H9 (cell line): ENCODE measurements at places on chromosomes 2 and 18.
A peak's percentile ranks its signal among the peaks of the same experiment; 100 is the strongest.

- peaks cover 4% of the 10 kb centered on the region; the same call in 1 of the 2 replicates for H3K4me1 ChIP-seq
- no peak overlapping the region for H3K27ac ChIP-seq
- H3K36me3 ChIP-seq, result no peaks in the 10 kb centered on the region
- H3K27me3 ChIP-seq, result no peaks in the 10 kb centered on the region; the same call in 1 of the 2 replicates
- no peak for DNase-seq
- no peak overlapping the region for H3K4me3 ChIP-seq
These were observed 24.0 kb upstream of the GLI2 start for GRCh38 chr2:120711694-120712093.

DNA sequence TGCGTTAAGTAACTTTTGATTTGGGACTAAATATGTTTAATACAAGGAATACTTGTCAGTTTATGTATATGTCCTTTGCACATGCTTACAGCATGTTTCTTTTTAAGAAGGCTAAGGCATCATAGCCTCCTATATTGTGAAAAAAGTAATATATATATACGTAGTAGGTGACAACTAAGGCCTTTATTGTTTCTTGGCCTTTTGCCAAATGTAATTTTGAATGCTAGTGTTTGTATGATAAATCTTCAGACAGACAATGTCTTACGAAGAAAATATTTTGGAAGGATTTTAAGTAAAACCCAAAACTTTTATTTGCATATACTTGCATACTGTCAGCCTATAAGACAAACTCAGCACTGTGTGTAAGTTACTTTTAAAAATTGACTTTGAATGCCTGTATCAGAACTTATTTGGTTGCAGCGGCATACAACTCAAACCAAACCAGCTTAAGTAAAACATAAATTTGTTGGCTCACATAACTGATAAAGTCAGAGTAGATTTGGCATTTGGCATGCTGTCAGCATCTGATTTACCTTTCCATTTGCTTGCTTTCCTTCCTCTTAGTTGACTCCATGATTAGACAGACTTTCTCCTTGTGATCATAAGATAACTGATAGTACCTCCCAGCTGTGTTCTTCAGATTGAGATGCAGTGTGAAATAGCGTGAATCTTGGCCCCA, 24.4 kb downstream of the UBE2E3 start:
- H3K4me1 ChIP-seq, result no peaks in the 10 kb centered on the region; the same call in 1 of the 2 replicates
- H3K27me3 ChIP-seq, result no peaks in the 10 kb centered on the region
- DNase-seq, result no peak

DNA sequence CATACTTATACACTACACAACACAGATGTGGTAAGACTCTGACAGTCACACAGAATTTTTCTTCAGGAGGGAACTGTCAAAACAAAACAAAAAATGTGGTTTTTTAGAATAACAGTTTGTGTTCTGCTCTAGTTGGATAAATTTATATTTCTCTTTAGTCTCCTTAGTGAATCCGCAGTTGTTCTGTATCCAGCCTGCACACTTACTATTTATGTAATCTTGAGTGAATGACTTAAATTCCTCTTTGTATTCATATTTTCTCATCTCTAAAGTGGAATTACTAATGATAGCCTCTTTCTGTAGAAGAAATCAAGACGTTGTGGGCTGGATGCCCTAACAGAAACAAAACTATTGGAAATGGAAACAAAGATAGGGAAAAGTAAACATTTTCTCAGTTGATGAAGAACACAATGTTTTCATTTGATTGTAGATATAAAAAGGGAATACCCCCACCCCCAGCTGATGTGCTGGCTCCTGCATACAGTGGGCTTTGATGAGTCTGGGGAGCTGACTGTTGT, 375.2 kb downstream of the TRIB2 start:
- no peaks in the 10 kb centered on the region for H3K36me3 ChIP-seq
- H3K4me3 ChIP-seq, result no peak overlapping the region
- DNase-seq, result no peak
- H3K27me3 ChIP-seq, result no peaks in the 10 kb centered on the region
- no peak overlapping the region for H3K27ac ChIP-seq

DNA sequence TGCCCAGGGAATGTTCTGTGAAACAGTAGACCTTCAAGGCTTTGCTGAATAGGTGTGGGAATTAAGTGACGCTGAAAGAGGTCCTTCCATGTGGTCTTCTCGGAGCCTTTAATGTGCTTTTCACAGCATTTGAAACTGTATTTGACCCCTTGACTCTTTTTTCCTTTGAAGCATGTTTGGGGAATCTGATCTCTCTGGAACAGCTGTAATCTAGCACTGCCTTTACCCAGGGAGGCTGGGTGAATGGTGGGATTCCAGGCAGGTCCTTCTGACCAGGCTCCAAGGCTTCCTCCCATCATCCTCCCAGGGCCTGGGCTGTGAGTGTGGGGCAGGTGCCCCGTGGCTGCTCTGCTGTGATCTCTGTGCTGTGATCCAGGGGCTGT, 4.2 kb downstream of the ZAP70 start:
- peaks cover 6% of the 10 kb centered on the region for H3K4me1 ChIP-seq
- no peak overlapping the region for H3K4me3 ChIP-seq
- H3K36me3 ChIP-seq, result no peaks in the 10 kb centered on the region
- no peak for DNase-seq

GRCh38 chr2:31534636-31535035, 46.1 kb downstream of the SRD5A2 start:
- H3K27ac ChIP-seq, result no peak overlapping the region
- H3K4me1 ChIP-seq, result no peaks in the 10 kb centered on the region
- no peaks in the 10 kb centered on the region; the same call in 1 of the 2 replicates for H3K27me3 ChIP-seq
- no peak overlapping the region for H3K4me3 ChIP-seq

DNA sequence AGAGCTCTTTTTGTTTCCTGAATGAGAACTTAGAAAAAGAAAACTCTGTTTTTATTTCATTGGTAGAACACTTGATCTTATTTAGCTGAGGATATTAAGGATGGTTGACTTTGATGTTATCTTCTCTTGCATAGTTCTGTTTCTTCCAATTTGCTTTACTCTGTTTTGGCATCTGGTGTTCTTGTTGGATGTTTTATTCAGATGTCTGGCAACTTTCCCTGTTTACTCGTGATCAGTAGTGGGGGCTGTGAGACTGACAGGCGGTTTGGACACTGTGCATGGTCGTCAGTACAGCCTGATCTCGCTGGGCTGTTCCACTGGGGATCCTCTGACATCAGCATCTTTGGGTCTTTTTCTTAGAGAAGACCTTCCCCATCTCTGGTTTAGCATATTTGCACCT, 100.1 kb downstream of the TSN start:
- no peaks in the 10 kb centered on the region for H3K4me1 ChIP-seq
- DNase-seq, result no peak
- no peak overlapping the region for H3K4me3 ChIP-seq
- H3K27ac ChIP-seq, result no peak overlapping the region
- no peaks in the 10 kb centered on the region for H3K27me3 ChIP-seq

DNA sequence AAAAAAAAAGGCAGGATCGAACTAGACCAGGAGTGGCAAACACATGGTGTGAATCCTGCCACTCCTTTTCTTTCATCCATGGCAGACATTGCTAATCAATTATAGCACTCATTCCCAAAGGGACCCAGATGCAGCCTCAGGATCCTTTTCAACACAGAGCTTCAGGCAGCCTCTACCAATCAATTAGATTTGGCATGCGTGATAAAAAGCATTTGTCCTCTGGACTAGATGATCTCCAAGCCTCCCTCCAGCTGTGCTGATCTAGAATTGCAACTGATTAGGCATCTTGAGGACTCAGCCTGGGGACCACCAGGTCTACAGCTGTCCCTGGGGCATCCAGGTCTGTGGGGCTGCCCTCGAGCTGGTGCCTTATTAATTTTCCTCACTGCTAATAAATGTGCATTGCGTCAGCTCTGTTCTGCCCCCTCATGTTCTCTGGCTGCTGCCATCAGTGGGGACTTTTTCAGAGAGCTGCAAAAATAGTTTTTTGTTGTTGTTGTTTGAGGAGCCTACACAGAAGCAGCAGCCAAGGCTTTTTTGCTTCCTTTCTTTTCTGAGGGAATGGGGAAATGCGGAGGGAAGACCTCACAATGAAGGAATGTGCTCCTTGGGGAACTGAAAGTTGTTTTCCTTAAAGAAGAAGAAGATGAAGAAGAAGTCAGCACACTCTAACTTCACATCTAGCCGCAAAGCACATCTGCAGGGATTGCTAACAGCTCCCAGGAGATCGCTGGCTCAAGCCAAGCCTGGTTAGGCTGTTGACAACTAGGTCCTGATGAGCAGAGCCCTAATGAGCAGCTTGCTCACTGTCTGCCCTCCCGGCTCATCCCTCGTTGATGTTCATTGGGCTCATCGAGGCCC, 8.8 kb upstream of the ATOH8 start:
- no peak overlapping the region for H3K4me3 ChIP-seq
- H3K27me3 ChIP-seq, result no peaks in the 10 kb centered on the region; the same call in 1 of the 2 replicates
- no peaks in the 10 kb centered on the region; the same call in 2 of the 3 replicates for H3K36me3 ChIP-seq
- no peaks in the 10 kb centered on the region for H3K4me1 ChIP-seq
- no peak for DNase-seq
- H3K27ac ChIP-seq, result no peak overlapping the region

DNA sequence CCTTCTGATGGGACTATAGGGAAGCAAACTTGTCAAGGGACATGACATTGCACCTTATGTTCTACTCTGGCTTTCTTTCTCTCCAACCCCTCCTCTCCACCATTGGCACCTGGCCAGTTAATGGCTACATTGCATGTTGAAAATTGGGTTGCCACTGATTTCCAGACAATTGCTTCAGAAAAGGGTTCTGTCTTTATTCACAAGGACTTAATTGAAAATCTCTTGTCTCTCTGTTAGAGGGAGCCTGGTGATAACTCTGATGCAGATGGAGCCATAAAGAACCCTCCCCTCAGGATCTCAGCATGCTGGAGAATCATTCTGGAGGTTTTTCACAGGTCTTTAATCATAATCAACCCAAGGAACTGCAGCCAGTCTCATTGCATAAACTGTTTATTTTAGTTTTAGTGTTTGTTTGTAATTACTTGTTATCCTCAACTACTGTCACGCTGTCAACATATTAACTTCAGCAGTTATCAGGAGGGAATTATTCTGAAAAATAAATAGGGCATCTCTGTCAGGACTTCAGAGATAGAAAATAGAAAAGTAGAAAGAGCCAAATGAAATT, 316.8 kb downstream of the RIT2 start:
- no peak for DNase-seq
- H3K27me3 ChIP-seq, result no peaks in the 10 kb centered on the region
- no peaks in the 10 kb centered on the region; the same call in 1 of the 2 replicates for H3K36me3 ChIP-seq

DNA sequence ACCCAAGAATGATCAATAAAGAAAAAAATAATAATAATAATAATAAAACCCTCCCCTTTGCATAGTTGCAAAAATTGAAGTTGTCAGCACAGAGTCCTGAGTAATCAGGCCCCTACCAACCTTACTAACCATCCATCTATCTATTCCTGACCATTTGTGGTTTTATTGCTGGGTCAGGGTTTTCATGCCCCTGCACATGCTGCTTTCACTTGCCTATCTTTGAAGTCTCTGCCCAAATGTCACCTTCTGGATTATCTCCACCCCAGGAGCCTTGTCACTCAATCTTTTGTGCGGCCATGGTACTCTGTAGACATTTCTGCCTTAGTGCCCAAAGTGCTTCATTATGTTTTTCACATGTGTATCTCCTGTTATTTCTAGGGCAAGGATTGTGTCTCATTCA, 35.1 kb downstream of the SLC30A6 start:
- H3K27ac ChIP-seq, result no peak overlapping the region
- DNase-seq, result no peak
- H3K36me3 ChIP-seq, result peaks cover 17% of the 10 kb centered on the region; the same call in 2 of the 3 replicates
- no peaks in the 10 kb centered on the region for H3K27me3 ChIP-seq
- H3K4me1 ChIP-seq, result no peaks in the 10 kb centered on the region
- no peak overlapping the region for H3K4me3 ChIP-seq

DNA sequence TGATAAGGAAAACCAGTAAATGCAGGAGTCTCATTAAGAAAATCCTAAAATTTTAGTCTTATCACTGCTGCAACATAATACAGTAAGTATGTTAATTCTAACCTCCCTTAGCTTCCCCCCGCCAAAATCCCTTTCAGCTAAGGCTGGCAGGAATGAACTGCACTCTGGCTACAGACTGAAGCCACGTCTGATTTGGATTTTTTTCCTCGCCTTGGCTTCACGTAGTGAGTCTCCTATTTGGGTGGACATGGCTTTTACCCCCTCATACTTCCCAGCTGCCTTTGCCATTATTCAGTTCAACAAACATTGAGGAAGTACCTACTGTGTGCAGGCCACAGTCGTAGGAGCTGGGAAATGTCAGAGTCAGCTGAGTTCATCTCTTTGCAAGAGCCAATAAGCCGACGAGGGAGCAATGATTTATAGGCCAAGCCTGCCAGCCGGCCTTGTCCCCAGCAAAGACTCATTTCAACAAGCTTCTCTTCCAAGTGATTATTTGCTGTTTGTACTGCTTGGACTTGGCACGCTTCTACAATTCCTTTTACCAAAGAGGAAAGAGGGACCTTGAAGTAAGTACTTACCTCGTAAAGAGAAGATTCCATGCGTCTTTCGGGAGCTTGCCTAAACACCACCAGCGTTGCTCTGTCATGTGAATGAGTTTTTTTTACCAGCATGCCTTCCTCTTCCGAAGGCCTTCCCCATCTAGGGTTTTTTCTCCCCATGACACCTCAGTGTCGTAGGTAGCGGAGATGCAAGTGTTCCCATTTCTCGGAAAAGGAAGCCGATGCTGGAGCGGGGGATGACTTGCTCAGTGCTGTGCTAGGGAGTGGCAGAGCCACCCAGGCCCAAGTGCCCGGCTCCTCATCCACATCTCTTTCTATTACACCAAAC, 138.6 kb downstream of the KLHL29 start:
- DNase-seq, result no peak
- no peaks in the 10 kb centered on the region for H3K27me3 ChIP-seq
- no peaks in the 10 kb centered on the region for H3K36me3 ChIP-seq
- peaks cover 6% of the 10 kb centered on the region for H3K4me1 ChIP-seq
- no peak overlapping the region for H3K27ac ChIP-seq
- H3K4me3 ChIP-seq, result no peak overlapping the region

- no peak overlapping the region for H3K27ac ChIP-seq
- H3K4me1 ChIP-seq, result no peaks in the 10 kb centered on the region
- no peak for DNase-seq
- H3K36me3 ChIP-seq, result 0 out of 3 replicates have a peak, but pooled peaks cover 1% of the 10 kb centered on the region
- no peak overlapping the region for H3K4me3 ChIP-seq
- no peaks in the 10 kb centered on the region for H3K27me3 ChIP-seq
These were observed 13.4 kb upstream of the NEMP2 start for GRCh38 chr2:190547886-190548285.

- no peaks in the 10 kb centered on the region for H3K27me3 ChIP-seq
- H3K4me1 ChIP-seq, result no peaks in the 10 kb centered on the region
- DNase-seq, result no peak
- H3K36me3 ChIP-seq, result no peaks in the 10 kb centered on the region
These were observed 187.9 kb upstream of the LHCGR start for GRCh38 chr2:48943436-48943835.

- no peaks in the 10 kb centered on the region for H3K36me3 ChIP-seq
- DNase-seq, result peak; percentile 50
- peak overlapping the region; percentile 92 for H3K27ac ChIP-seq
- H3K27me3 ChIP-seq, result no peaks in the 10 kb centered on the region
- no peak overlapping the region for H3K4me3 ChIP-seq
These were observed 77.3 kb downstream of the SOCS6 start for GRCh38 chr18:70366174-70366573.

- no peak for DNase-seq
- H3K27ac ChIP-seq, result no peak overlapping the region
- H3K27me3 ChIP-seq, result no peaks in the 10 kb centered on the region
- no peaks in the 10 kb centered on the region for H3K4me1 ChIP-seq
These were observed 39.3 kb upstream of the NRXN1 start for GRCh38 chr2:51071191-51071590.

GRCh38 chr18:9722691-9723090, 14.6 kb downstream of the RAB31 start:
- peaks cover 7% of the 10 kb centered on the region; the same call in 1 of the 2 replicates for H3K4me1 ChIP-seq
- DNase-seq, result no peak
- H3K36me3 ChIP-seq, result peaks cover 5% of the 10 kb centered on the region
- H3K4me3 ChIP-seq, result no peak overlapping the region
- H3K27me3 ChIP-seq, result no peaks in the 10 kb centered on the region

GRCh38 chr18:57627488-57627887, 5.9 kb upstream of the NARS1 start:
- H3K4me1 ChIP-seq, result no peaks in the 10 kb centered on the region; the same call in 1 of the 2 replicates
- peaks cover 5% of the 10 kb centered on the region for H3K36me3 ChIP-seq
- H3K27me3 ChIP-seq, result no peaks in the 10 kb centered on the region
- no peak for DNase-seq
